ENCODE measurements at places on chromosomes 3 and 15.
A peak's percentile ranks its signal among the peaks of the same experiment; 100 is the strongest.

DNA sequence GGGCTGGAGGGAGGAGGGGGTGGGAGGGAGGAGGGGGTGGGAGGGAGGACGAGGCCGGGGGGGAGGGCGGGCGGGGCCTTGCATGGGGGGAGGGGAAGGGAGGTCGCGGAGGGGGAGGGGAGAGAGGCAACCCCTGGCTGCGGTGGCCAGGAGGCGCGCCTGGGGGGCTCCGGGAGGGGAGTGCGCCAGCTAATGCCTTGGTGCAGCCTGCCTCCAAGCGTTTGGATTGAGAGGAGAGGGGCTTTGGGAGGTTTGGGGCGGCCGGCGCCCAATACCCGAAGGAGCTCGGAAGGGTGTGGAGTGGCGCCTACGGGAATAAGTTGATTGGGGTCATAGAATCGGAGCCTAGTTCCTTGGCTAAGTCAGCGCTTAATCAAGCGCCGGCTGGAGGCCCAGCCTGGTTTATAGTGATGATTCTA is 557 bp downstream of the TFG start:
- peak; percentile 39 for DNase-seq

- no peak for DNase-seq
Observed at GRCh38 chr3:141323936-141324704, 44.2 kb upstream of the ZBTB38 start.

- DNase-seq = no peak
Observed at GRCh38 chr3:146468671-146469149, 651 bp downstream of the PLSCR2 start.

GRCh38 chr3:11172096-11172690 is 17.9 kb downstream of the HRH1 start:
- DNase-seq = no peak

- no peak for DNase-seq
Observed at GRCh38 chr3:106570426-106570825, 701.6 kb upstream of the CBLB start.

GRCh38 chr3:7682822-7683229 is 818.8 kb upstream of the LMCD1 start:
- peak; percentile 60 for DNase-seq

DNA sequence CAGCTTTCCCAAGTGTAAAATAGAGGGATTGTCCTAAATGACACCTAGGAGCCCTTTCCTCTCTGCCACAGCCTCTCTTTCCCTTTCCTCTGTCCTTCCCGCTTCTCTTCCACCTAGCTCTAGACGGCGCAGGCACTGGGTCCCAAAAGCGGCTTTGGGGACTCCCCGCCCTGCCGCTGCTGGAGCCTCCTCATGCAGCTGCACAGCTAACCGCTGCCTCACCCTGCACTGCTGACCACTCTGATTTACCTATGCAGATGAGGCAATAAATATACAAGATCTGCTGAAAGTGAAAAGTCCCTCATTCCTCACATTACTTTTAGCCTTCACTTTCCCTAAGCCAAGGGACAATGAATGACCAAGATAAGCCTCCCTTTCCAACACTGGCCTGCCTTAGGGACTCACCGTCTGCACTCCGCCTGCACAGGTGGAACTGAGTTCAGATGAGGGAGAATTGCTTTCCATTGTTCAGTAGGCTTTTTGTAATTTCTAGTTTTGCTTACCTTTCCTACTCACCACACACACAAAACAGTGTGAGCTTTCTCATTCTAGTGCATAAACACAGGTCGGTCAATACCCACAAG is 197.5 kb upstream of the BCL6 start:
- DNase-seq = no peak

GRCh38 chr15:84649706-84650105 is 4.4 kb downstream of the WDR73 start:
- DNase-seq = no peak

DNA sequence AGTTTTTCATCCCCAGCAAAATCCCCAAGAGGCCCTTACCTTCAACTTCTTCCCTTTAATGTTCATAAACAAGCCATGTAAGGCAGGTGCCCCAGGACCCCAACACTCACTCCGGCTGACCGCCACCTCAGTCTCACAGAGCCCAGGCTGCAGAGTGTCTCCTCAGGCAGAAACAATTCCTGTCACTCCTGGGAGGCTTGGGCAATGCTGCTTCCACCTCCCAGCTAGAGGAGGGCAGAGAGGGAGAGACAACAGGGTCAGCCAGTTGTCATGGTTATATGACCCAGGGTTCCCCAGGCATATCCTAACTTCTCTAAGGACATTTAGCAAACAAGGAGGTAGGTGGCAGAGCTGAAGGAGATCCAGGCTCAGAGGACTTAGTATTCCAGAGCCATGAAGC is at the start of gene PLIN1:
PLIN1 (minus strand) TSS at position 156 of the 400 bp plus-strand sequence. CDS start 1,878 bp downstream, outside the sequence.
- DNase-seq = no peak

Measured in left cardiac atrium (tissue), 4 donors.